ENCODE measurements at places on chromosomes 1 and 21. TPM values are rescaled to one million over a fixed set of nuclear protein-coding genes. Genes with fewer than 3 reads are reported as not detected.

Gene OR10Z1
- polyA plus RNA-seq, result not detected

Gene KRTAP7-1
- not detected for polyA plus RNA-seq

Gene KRTAP13-2
- polyA plus RNA-seq, result not detected

Gene OR2L5
- not detected for polyA plus RNA-seq

Gene DISC1
- 0.80 TPM for polyA plus RNA-seq

Gene HPCA
- polyA plus RNA-seq, result 1.2 TPM

Gene FCRL3
- polyA plus RNA-seq, result not detected

Gene CNR2
- polyA plus RNA-seq, result not detected

Gene HSD3B1
- not detected for polyA plus RNA-seq

Gene ST3GAL3
- 15.3 TPM for polyA plus RNA-seq

Gene UBXN10
- 2.3 TPM for polyA plus RNA-seq

Gene ANGPTL3
- 19.2 TPM for polyA plus RNA-seq

Gene FAM20B
- polyA plus RNA-seq, result 17.0 TPM

Gene DIO1
- 40.6 TPM for polyA plus RNA-seq

Gene NFASC
- 23.2 TPM for polyA plus RNA-seq

Gene GPR3
- polyA plus RNA-seq, result 0.77 TPM

Gene SH2D1B
- polyA plus RNA-seq, result not detected

Gene OR6K3
- polyA plus RNA-seq, result not detected

Gene SERINC2
- 99.2 TPM for polyA plus RNA-seq

Gene C1orf94
- not detected for polyA plus RNA-seq

Gene PYHIN1
- 0.30 TPM for polyA plus RNA-seq
